Activated CD4-positive, alpha-beta T cell treated with anti-CD3 and anti-CD28 coated beads, Interleukin-2, amount 50 U/mL, for 4 hours (primary cell): ENCODE measurements at places on chromosomes 3 and 15.
A peak's percentile ranks its signal among the peaks of the same experiment; 100 is the strongest.

- no peak for DNase-seq
These were observed at the start of gene NLGN1 for GRCh38 chr3:173397161-173398110. NLGN1 (plus strand) TSS chr3:173397744.

DNA sequence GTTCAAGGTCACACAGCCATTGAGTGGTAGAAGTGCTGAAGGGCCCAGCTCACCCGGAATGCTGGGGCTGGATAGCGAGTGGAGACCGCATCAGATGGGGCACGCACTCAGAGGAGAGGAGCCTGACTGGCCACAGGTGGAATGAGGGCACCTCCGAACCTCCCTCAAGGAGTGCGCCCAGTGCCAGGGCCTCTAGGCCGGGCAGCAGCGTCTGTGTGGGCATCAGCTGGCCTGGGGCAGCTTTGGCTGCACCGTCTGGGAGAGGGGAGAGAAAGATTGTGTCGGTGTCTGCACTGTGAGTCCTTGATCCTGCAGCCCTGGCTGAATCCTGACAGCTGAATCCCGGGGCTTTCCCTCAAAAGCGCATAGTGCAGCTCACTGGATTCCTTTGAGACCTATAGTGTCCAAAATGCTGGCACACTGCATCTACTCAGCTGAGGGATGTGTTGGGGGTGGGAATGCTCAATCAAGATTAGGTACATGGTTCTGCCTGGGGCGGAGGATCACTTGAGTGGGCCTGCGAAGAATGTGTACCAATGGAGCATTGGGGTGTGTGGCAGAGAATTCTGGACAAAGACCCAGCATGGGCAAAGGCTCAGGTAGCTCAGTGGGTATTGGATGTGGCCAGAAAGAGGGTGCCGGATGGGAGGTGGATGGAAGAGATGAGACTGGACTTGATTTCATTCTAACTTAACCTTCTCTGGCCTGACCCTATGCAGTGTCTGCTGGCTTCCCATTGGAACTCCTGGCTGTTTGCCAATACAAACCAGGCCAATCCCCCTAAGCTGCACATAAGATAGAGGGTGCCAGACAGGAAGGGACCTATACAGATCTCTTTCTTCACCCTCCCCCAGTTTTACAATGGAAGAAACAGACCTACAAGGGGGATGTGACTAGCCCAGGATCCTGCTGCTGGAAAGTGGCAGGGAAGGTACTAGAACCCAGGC is 950 bp downstream of the ANKDD1A start:
- DNase-seq, result no peak

DNA sequence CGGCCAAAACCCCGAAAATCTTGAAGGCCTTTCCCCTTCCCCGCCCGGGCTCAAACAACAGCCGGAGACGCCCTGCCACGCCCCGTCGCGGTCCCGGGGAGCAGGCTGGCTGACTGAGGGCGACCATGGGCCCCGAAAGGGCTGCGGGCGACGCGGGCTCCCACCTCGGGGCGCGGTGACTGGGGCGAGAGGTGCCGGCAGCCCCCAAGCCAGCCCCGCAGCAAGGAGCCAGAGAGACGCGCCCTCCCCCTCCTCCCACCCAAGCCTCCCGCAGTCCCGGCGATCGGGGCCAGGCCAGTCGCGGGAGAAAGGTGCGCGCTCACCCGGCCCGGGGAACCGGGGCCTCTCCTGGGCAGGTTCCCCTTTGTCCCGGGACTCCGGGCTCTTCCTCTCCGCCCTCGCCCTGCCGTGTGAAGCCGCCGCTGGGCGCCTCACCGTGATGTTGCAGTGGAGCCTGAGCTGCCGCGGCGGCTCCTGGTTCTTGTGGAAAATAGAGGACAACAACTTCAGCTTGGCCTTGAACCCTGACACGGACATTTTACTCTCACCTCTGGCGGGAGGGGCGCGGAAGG is 30.6 kb upstream of the ZSCAN2 start:
- peak; percentile 26 for DNase-seq

GRCh38 chr3:4753073-4753691 is 226.1 kb upstream of the BHLHE40 start:
- DNase-seq, result no peak

- DNase-seq, result no peak
These were observed 6.8 kb downstream of the TRNT1 start for GRCh38 chr3:3133500-3133899.

DNA sequence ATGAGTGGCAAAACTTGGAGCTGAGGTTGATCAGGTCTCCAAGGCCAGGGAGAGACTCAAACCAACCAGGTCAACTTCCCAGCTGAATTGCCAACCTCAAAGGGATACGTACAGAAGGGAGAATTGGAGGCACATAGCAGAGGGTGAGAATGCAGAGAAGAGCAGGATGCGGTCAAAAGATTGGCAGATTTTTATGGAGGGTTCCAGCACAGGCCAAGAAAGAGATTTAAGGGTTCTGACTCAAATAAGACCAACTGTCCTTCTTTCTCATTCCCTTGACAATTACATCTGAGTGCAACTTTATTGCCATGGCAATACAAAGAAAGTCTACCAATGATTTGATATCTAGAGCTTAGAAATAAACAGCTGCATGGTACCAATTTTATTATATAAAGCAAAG is 33.2 kb downstream of the SCG5 start:
- no peak for DNase-seq

DNA sequence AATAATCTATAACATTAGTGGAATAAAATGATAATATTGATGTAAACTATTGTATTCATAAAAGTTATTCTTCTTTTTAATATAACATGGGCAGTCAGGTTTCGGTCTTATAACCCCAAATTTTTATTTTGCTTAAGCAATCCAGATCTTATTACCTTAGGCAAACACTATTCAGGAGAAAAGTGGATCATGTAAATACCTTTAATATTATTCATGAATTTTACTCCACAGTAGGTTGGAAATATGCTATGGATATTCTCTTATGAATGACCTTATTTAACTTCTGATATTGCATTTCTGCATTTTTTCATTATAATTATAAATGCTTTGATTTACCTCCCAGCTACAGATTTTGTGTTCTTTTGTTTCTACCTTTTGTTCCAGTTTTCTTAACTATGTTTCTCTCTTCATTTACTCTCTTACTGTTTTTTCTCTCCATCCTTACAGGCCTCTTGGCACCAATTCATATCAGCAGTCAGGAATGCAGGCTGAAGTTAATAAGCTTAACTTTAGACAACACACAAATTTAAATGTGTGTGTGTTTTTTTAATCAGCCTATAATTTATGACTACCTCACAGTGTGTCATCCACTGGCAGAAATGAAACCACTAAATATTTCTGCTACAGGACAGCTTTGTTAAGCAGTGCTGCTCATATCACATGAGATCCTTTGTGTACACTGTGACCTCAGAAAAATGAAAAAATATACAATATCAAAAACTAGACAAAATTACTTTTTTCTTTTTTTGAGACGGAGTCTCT is 111.0 kb downstream of the NSUN3 start:
- DNase-seq, result no peak

GRCh38 chr3:61111825-61112224 is 139.4 kb downstream of the FHIT start:
- no peak for DNase-seq

DNA sequence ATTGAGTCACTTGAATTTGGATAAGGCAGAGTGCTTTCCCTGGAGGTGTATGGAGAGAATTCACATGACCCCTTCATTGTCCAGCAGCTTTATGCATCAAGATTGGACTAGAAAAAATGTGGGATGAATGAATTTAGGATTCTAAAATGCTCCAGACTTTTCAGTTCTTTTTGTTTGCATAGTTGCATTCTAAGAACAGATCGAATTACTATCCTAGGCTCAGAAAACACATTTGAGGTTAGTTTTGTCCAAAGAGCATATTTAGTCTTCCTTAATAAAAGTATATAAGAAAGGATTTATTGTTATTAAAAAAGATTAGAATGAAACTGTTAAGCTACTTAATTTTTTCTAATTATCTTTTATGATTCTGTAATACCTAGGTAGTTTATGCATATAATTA is 127.4 kb downstream of the UBE2E2 start:
- no peak for DNase-seq

- no peak for DNase-seq
These were observed 47.8 kb upstream of the NEO1 start for GRCh38 chr15:73004462-73004861.

DNA sequence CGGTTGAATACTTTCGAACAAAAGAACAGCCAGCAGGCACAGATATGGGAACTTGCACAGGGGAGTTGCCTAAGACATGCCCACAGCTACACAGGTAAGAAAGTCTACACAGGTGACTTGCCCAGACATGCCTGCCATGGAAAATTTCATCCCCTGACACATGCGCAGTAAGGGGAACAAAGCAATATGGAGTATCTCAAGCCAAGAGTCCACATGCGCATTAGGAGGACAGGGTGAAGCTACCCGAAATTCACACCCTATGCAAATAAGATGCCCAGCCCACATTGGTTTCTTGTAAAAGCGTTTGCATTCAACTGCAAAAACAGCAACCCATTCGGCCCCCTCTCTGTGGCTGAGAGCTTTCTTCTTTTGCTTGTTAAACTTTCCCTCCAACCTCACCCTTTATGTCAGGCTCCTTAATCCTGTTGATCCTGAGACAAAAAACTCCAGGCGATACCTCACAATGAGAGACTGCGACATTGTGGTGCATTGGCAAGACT is 49.3 kb upstream of the TRPM1 start:
- no peak for DNase-seq

- DNase-seq, result no peak
These were observed 205.2 kb upstream of the SATB1 start for GRCh38 chr3:18630295-18630694.

DNA sequence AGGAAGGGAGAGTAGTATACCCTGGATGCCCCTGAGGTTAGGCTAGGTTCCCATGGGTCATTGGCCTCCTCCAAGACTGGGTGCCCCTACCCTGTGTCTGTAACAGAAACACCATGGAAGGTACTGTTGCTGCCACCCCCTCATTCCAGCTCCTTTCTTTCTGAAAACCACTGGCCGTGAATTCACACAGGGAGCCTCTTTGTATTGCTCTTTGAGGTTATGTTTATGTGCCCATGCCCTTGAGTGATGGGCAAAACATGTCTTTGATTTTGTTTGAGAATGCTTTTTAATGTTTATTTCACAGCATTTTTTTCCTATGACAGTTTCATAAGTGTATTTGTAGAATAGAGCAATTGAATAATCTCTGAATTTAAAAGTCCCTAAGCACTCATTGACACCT is 79.7 kb downstream of the RARB start:
- DNase-seq, result no peak

- DNase-seq, result no peak
These were observed 2.9 kb downstream of the SCN5A start for GRCh38 chr3:38646630-38647029.

DNA sequence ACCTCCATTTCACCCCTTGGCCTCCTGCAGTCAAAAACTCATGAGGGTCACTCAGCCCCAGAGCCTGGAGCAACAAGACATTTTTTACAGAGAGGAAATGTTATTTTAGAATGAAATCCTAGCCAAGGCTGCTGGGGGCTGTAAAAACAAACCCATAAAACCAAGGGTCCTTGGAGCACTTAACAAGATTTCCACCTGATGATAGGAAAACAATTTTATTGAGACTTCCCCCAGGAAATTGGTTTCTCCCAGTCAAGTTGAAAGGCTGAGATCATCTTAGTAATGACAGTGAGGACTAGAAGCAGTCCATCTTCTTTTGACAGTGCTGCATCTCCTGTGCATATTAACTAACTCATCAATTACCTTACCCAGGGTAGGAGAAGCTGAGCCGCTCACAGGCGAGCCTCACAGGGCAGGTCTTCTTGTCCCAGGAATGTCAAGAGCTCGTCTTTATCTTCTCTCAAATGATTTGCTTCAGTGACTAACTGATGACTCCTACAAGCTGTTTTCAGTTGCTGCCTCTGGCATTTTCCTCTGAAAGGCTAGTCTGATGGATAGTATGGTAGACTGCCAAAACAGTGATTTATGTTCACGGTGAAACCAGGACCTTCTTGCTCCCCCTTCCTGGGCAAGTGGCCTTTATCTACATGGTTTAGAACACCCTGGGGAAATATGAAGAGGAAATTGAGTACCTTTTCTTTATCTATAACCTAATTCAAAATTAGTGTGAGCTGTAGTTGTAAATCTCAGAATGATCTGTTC is 34.6 kb upstream of the AEN start:
- DNase-seq, result no peak

DNA sequence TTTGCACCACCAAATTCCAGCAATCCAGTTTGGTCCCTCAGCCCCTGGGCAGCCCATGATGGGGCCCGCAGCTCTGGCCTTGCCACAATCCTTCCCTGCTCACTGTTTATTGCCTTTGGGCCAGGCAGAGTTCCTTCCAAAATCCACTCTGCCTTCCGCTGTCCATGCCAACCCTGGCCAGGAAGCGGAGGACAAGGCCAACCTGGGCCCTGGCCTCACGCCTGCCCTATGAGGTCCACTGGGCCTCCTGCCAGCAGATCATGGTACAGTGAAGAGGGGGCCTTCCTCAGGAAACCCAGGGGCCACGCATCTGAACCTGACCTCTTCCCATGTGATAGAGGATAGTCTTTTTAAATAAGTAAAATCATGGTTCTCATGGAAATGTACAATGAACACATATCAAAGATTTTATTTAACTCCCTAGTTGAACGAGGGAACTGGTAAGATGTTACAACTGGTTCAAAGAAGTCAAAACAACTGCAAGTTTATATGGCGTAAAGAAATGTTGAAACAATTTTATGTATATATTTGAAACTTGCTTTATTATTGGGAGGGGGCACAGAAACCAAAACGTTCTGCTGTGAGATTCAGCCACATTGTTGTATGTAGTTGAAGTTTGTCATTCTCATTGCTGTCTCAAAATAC is 95.8 kb upstream of the TNFAIP8L3 start:
- DNase-seq, result no peak

DNA sequence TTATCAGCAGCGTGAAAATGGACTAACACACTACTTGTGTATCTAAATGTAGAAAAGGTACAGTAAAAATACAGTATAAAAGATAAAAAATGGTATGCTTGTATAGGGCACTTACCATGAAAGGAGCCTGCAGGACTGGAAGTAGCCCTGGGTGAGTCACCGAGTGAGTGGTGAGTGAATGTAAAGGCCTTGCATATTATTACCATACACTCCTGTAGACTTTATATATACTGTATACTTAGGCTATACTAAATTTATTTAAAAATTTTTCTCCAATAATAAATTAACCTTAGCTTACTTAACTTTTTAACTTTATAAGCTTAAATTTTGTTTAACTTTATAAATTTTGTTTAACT is 67.2 kb upstream of the TSPAN3 start:
- DNase-seq, result no peak

GRCh38 chr15:85646538-85647091 is 148.1 kb downstream of the KLHL25 start:
- no peak for DNase-seq
